ENCODE measurements at places on chromosomes 11 and 22. TPM values are rescaled to one million over a fixed set of nuclear protein-coding genes. Genes with fewer than 3 reads are reported as not detected.
A peak's percentile ranks its signal among the peaks of the same experiment; 100 is the strongest.

The MS4A1 gene
- total RNA-seq, result not detected

The SLC17A6 gene
- total RNA-seq, result not detected

The C1QTNF4 gene
- total RNA-seq, result 0.41 TPM

The CRYBA4 gene
- total RNA-seq, result not detected

The OR8G5 gene
- not detected for total RNA-seq

The NCR3LG1 gene
- total RNA-seq, result 9.4 TPM

The PDE2A gene
- total RNA-seq, result not detected

DNA sequence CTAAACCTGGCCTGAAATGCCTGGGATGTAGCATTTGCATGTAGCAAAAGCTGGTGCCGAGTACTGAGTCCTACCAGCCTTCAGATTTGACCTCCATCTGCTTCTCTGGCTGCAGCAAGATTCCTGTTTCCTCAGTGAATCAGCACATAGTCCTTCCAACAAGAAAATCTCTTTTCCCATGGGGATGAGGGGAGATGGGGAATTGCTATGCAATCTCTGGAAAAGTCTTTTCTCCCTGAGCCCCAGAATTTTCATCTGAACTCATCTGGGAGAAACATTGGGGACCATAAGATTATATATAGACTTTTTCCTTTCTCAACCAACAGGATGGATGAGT, 32.0 kb upstream of the YWHAH start:
- peaks cover 7% of the 10 kb centered on the region for H3K4me1 ChIP-seq
- H3K4me3 ChIP-seq, result no peak overlapping the region
- H3K27me3 ChIP-seq, result no peaks in the 10 kb centered on the region
- H3K27ac ChIP-seq, result no peak overlapping the region
- DNase-seq, result no peak

GRCh38 chr22:49415151-49415951, 412.3 kb downstream of the BRD1 start:
- H3K27me3 ChIP-seq, result peaks cover 6% of the 10 kb centered on the region
- no peak overlapping the region for H3K27ac ChIP-seq
- H3K4me1 ChIP-seq, result no peaks in the 10 kb centered on the region
- no peaks in the 10 kb centered on the region for H3K36me3 ChIP-seq

DNA sequence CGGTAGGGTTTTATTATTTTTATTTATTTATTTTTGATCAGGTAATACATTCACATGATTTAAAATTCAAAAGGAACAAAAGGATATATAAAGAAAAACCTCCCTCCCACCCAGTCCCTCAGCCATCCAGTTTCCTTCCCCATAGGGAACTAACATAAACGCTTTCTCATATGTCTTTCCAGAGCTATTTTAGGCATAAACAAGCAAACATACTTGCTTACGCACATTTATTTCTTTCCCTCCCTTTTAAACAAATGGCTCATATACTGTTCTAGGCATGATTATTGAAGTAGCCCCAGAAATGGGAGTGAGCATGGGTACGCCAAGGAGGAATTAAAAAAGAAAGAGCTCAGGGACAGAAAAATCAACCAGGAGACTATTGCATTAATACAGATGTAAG, 63.7 kb downstream of the LIF start:
- H3K4me1 ChIP-seq, result peaks cover 14% of the 10 kb centered on the region
- no peaks in the 10 kb centered on the region for H3K27me3 ChIP-seq
- no peaks in the 10 kb centered on the region for H3K36me3 ChIP-seq
- H3K27ac ChIP-seq, result no peak overlapping the region
- H3K4me3 ChIP-seq, result no peak overlapping the region

DNA sequence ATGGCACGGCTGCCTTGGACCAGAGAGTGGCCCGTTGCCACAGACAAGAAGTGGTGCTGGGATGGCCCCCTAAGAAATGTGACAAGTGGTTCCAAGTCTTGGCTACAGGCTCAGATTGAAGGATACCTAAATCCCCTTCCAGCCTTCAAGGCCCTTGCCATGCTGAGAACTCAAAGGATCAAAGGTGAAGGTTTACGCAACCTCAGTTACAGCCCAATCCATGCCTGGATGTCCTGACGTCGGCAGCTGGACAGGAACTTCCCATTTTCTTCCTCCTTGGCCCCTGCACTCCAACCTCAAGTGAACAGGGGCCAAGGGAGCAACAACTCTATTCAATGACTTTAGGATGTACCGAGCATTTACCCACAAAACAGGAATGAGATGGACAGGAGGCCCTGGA, 95.4 kb downstream of the DHCR7 start:
- H3K4me3 ChIP-seq, result no peak overlapping the region
- H3K4me1 ChIP-seq, result no peaks in the 10 kb centered on the region
- no peak overlapping the region for H3K27ac ChIP-seq
- peaks cover 43% of the 10 kb centered on the region for H3K27me3 ChIP-seq
- DNase-seq, result no peak

DNA sequence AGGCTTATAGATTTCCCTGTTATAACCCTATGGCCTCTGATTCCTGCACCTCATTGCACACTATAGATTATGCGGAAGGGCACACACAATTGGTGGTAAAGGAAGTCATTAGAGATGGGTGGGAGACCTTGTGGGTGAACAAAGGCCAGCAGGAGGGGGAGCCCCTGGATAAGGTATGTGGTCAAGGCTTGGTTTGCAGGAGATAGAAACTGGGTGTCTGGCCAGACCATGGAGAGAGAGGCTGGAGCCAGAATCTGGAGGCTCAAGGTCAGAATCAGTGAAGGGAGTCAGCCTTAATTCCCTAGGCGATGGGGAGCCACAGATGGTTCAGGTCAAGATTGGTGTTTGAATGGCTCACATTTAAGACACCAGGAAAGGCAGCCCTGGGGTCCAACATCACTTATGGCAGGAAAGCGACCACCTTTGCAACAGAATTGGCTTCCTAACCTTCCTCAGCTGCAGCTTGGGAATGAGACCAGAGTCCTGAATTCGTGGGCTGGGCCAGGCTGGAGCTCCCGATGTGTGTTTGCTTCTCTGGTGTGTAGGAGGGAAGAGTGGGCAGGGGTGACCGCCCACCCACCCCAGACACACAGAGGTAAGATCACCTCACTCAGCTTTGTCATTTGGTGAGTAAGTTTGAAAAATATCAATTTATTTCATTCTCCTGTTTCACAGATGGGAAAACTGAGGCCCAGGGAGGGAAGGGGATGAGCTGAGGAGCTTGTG, 22.7 kb upstream of the SCUBE1 start:
- H3K4me3 ChIP-seq, result no peak overlapping the region
- no peak for DNase-seq
- no peak overlapping the region for H3K27ac ChIP-seq
- peaks cover 39% of the 10 kb centered on the region for H3K27me3 ChIP-seq
- peaks cover 22% of the 10 kb centered on the region for H3K4me1 ChIP-seq

GRCh38 chr11:18347471-18348125, 25.2 kb downstream of the GTF2H1 start:
- H3K27ac ChIP-seq, result peak overlapping the region; percentile 79
- DNase-seq, result no peak
- peaks cover 19% of the 10 kb centered on the region for H3K4me1 ChIP-seq
- no peak overlapping the region for H3K4me3 ChIP-seq
- H3K36me3 ChIP-seq, result peaks cover 30% of the 10 kb centered on the region

DNA sequence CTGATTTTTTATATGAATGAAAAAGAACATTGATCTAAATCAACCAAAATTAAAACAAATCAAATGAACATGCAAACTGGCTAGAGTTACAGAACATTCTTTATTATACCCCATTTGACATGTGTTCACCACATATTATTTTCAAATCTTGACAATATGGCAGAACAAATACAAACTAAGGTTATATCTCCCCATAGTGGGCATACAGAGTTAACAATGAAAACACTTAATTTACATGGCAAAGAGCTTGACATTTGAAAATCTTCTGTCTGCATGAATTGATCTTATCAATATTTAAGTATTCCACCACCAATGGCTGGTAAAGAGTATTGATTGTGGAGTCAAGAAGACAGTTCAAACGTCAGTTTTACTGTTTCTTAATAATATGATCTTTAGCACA, 197.9 kb upstream of the ANO3 start:
- no peak for DNase-seq
- no peaks in the 10 kb centered on the region for H3K4me1 ChIP-seq
- H3K27ac ChIP-seq, result no peak overlapping the region

DNA sequence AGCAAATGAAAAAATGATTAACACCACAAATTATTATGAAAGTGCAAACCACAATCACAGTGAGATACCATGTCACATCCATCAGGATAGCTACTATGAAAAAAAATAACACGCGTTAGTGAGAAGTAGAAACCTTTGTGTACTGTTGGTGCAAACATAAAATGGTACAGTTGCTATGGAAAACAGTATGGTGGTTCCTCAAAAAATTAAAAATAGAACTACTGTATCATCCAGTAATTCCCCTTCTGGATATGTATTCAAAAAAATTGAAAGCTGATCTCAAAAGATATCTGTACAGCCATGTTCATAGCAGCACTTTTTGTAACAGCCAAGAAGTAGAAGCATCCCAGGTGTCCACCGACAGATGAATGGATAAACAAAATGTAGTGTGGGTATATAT, 43.4 kb downstream of the CCDC81 start:
- DNase-seq, result no peak
- H3K4me1 ChIP-seq, result no peaks in the 10 kb centered on the region
- H3K4me3 ChIP-seq, result no peak overlapping the region
- H3K27me3 ChIP-seq, result no peaks in the 10 kb centered on the region
- no peak overlapping the region for H3K27ac ChIP-seq
- peaks cover 2% of the 10 kb centered on the region for H3K36me3 ChIP-seq

- peaks cover 12% of the 10 kb centered on the region for H3K27me3 ChIP-seq
- H3K36me3 ChIP-seq, result peaks cover 2% of the 10 kb centered on the region
- no peak overlapping the region for H3K27ac ChIP-seq
- DNase-seq, result peak; percentile 54
Measured at GRCh38 chr22:23061471-23062280, 8.6 kb upstream of the GNAZ start.

All from chondrocyte (in vitro differentiated cells).